HS-27A (cell line): ENCODE measurements at places on chromosomes 16 and 17.

GRCh38 chr17:59105852-59106462 lies 723 bp downstream of the TRIM37 start:
- peak; percentile 31 for DNase-seq

DNA sequence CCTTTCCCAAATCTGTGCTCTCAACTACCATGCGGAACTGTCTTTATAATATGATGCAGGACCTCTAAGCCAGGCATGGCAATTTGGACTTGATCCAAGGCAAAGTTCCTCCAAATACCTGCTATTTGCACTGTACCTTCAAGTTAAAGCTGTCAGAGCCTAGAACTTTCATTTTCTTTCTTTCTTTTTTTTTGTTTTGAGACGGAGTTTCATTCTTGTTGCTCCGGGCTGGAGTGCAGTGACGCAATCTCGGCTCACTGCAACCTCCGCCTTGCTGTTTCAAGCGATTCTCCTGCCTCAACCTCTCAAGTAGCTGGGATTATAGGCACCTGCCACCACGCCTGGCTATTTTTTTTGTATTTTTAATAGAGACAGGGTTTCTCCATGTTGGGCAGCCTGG lies 51.7 kb downstream of the ARHGAP27 start:
- DNase-seq = no peak

DNA sequence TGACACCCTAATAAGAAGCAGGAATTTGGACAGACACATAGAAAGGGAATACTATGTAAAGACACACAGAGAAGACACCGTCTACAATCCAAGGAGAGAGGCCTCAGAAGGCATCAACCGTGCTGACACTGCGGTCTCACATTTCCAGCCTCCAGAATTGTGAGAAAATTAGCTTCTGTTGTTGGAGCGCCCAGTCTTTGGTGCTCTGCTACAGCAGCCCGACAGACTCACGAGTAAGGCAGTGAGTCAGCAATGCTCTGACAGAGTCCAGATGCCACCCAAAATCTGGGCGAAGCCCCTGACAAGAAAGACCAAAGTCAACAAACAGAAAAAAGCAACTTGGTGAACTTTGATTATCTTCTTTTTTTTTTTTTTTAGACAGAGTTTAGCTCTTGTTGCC lies 32.5 kb upstream of the RAI1 start:
- no peak for DNase-seq

DNA sequence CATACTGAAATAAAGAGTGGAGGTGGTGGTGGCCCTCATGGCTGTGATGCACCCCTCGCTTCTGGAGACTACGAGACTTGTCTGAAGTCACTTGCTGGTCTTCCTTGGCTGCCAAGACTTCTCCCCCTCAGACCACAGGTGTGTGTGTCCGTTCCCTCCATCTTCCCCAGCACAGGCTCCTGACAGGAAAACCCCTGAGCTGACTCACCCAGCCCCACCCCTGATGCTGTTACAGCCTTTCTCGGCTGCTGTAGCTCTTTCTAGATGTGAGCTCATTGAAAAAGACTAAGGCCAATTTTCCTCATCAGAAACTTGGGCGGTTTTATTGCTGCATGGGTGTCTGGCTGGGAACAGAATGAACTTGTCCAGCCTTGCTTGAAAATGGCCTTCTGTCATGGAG lies 296.9 kb downstream of the TMEM114 start:
- DNase-seq = no peak

- DNase-seq = no peak
Measured at GRCh38 chr17:39092692-39093230, 58.7 kb downstream of the PLXDC1 start.
